ENCODE measurements at places on chromosomes 11 and 22.

DNA sequence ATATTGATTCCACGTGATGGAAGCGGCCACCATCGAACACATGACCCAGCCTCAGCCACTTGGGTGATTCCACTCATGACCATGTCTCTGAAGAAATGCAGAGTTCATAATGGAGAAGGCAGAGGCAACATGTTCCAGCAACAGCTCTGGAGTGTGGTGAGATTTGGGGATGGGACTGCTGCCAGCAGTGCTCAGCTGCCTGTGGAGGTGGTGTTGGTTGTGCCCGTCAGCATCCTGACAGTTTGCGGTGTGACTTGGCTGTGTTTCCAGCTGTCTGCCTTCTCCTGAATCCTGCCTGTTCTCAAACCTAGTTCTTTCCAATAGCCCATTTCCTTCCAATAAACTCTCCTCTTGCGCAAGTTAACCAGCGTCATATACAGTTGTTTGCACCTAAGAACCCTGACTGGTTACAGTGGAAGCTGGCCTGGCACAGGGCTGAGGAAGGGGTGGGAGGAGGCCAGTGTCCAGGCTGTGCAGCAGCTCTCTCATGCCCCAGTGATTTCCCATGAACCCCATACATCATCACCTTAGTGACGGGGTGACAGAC is 22.0 kb upstream of the OR8B8 start:
- no peak for DNase-seq

GRCh38 chr11:66885950-66886440 is 29.1 kb downstream of the LRFN4 start:
- no peak for DNase-seq

DNA sequence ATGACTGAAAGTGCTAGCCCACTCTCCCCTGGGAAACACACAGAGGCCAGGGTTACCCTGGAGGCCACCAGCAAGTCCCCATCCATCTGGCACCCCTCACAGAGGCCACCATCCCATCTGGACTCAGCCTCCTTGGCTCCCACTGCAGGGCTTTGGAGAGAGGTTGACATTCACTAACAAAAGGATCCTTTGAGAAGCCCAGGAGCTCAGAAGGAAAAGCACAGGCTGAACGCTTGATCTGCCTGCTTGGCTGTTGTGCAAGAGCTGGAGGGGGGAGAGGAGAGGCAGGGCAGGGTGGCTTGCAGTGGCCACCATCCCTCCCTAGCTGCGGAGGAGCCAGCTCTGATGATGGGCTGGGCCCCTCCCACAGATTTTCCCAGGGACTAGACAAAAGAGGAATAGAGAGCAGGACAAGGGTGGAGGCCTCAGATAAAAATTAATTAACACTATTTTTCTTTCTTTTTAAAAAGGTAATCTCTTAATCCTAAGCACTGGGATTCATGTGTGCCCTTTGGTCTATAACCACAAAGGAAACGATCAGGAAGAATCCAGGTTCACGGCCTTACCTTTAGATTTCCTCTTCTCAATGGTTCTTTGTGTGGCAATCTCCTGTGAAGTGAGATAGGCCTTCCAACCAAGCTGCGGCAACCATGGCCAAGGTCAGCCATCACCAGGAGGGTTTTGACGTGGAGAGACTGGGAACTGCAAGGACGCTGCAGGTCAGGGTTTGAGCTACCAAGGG is 154.7 kb downstream of the BARX2 start:
- DNase-seq: no peak

DNA sequence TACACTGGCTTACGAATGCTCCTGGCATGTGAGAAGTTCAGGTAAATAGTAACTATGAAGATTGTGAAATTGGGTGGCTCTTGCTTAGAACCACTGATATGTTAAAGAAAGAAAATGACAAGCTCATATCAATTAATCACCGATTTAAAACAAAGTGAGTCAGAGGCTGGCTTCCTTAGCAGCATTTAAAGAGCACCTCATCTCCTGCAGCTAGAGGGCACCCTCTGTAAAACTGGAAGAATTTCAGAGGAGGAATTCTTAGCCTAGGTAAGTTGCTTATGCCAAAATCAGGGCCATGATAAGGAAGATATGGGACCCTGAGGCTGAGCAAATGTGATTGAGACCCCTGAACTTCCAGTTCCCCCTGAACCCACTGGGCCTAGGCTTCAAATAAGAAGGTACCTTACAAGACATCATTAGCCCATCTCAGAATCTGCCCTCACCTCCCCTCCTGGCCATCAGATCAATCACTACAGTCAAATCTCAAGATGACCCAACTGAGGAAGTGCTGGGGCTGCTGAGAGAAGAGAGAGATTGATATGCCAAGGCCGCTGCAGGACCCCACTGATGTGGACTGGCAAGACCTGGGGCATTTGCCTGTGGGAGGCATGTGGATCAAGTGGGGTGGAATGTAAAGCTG is 8.6 kb upstream of the CD3E start:
- DNase-seq: no peak

DNA sequence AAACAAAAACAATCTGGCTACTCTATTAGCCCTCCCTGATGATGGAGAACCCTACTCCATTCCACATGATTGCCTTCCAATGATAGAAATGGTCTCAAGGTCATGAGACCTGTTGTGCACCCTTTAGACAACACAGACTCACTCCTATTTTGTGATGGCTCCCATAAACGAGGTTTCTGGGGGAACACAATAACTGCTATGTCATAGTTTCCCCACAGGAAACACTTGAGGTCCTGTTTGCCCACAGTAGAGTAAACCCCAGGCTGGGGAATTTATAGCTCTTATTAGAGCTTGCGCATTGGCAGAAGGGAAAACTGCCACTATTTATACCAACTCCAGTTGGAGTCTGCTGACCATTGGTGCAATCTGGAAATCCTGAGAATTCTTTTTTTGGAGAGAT is 28.7 kb downstream of the MIF start:
- DNase-seq: no peak

DNA sequence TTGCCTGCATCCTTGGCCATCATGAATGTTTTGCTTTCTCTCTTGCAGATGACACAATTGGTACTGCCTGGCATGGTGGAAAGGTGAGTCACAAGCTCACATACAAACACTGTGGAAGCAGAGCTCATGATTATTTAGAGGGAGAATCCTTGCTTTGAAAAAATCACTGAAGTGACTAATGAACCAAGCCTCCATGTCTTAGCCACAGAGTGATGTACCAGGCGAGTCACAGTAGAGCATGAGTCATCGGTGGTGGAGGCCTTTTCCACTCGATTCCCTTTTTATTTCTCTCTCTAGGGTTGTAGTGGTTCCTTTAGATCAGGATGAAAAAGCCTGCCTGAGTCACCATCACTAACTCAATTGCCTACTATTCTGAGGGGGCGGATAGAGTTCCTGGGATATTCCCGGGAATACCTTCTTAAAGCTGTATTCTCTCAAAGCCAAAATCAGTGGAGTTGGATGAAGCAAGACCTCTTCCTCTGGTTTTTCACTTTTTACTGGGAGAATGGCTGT is 49.6 kb upstream of the ALKBH3 start:
- DNase-seq: peak; percentile 22

GRCh38 chr11:12470236-12470635 is 92.9 kb downstream of the PARVA start:
- DNase-seq: no peak

- peak; percentile 25 for DNase-seq
Measured at GRCh38 chr11:69337211-69337721, 43.3 kb downstream of the MYEOV start.

GRCh38 chr11:70537576-70538571 is 139.5 kb downstream of the CTTN start:
- DNase-seq: no peak

DNA sequence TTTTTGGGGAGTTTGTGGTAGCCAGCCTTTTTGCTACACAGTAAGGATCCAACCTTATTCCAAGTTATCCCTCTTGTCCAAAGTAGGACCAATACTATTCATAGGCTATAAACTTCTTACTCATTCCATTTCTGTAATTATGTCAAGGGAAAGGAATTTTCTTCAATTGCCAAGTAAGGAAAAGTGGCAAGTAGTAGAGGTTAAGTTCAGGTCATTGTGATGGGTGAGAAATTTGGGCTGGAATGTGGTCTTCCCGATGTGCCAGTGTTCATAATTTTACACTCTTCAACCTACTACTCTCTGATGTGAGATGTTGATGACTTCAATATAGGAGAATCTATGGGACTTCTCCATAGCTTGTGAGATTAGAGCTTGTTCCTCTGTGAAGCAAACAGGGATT is 648.8 kb downstream of the METTL15 start:
- no peak for DNase-seq

GRCh38 chr11:113112307-113112706 is 151.1 kb downstream of the NCAM1 start:
- DNase-seq: no peak

DNA sequence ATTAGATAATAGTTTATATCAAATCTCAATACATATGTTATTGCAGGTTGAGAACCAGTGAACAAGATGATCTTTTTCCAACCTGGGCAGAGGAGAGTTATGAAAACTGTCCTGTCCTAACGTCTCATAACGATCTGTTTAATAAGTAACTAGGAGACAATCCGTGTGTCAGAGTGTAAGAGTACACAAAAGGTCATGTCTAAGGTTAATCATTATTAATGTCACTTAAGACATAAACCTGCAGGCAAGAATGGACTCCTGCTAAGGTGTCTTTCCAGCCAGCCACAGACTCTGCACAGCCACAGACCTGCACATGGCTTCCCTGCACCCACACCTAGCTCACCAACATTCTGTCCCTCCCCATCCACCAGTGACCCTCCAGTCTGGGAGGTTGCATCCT is 10.1 kb downstream of the SLC5A4 start:
- no peak for DNase-seq

DNA sequence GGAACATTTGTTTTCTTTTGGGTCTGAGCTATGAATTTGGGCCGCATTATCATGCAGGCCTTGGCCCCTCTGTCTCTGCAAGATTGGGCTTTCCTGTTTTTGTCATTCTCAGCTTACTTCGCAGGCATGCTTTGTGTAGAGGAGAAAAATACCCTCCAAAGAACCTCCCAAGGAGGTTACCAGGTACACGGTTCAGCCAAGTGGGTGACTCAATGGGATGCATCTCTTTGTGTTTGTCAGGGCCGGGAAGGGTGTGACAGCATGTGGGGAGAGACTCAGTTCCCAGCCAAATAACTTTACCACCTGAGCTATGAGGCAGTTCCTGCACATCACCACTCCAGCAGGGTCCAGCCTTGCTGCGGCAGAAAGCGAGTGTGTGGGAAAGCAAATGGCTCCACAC is 47.8 kb upstream of the CLDN5 start:
- DNase-seq: no peak

- DNase-seq: no peak
Measured at GRCh38 chr22:41664490-41664889, 24.2 kb downstream of the SNU13 start.

Measured in stimulated activated CD8-positive, alpha-beta memory T cell treated with anti-CD3 and anti-CD28 coated beads, Interleukin-7, amount 100 ng/mL, for 48 hours (primary cell).